HCT116 (cell line): ENCODE measurements at places on chromosomes 16 and 17.

GRCh38 chr17:34530918-34531317 is 48.5 kb upstream of the TMEM132E start:
- H3K36me3 ChIP-seq, result no peaks in the 10 kb centered on the region
- H3K4me3 ChIP-seq, result no peak overlapping the region

GRCh38 chr17:77754956-77755355 is 203.5 kb upstream of the TNRC6C start:
- H3K27ac ChIP-seq, result no peak overlapping the region
- no peaks in the 10 kb centered on the region for H3K36me3 ChIP-seq
- no peak for DNase-seq
- H3K4me3 ChIP-seq, result no peak overlapping the region
- peaks cover 5% of the 10 kb centered on the region; the same call in 1 of the 2 replicates for H3K4me1 ChIP-seq

DNA sequence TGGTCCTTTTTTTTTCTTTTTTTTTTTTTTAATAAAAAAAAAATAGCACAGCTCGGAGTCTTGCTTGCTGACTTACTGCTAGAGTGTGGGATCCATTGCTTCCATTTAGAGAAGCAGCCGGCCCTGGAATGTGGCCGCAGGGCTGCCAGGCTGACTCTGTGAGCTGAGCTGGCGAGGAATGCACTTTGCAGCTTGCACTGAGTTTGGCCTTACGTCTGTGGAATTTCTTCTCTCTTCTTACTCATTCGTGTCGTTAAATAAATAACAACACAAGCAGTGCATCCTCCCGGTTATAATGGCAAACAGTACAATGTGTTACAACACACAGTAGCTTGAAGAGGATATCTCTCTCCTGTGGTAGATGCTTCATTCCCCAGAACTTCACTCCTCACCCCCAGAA is 69.2 kb downstream of the PRKCB start:
- no peaks in the 10 kb centered on the region for H3K4me1 ChIP-seq
- peaks cover 36% of the 10 kb centered on the region for H3K27me3 ChIP-seq
- no peaks in the 10 kb centered on the region for H3K36me3 ChIP-seq
- no peak for DNase-seq
- no peak overlapping the region for H3K27ac ChIP-seq
- H3K4me3 ChIP-seq, result no peak overlapping the region

DNA sequence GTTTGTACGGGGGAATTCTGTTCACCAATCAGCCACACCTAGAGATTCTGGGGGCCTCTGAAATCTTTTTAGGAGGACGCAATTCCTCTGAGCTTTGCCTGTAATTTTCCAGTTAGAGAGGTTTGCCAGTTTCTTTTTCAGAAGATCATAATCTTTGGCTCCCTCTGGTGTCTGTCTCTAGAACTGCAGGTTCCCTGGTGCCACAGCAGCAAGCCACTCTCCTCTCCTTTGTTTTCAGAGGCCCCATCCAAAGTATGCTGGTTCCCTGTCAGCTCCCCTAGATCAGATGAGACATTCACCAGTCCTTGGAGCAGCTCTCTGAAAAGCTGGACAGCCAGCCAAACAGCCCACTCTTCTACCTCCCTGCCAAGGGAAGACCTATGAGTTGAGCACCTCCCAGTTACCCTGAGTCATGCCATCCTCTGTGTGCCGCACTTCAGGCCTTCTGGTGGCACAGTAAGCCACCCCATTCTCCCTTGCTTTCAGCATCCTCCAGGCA is 36.1 kb downstream of the RNF112 start:
- H3K36me3 ChIP-seq, result no peaks in the 10 kb centered on the region
- peak; percentile 62 for DNase-seq
- H3K27me3 ChIP-seq, result no peaks in the 10 kb centered on the region
- H3K27ac ChIP-seq, result no peak overlapping the region

DNA sequence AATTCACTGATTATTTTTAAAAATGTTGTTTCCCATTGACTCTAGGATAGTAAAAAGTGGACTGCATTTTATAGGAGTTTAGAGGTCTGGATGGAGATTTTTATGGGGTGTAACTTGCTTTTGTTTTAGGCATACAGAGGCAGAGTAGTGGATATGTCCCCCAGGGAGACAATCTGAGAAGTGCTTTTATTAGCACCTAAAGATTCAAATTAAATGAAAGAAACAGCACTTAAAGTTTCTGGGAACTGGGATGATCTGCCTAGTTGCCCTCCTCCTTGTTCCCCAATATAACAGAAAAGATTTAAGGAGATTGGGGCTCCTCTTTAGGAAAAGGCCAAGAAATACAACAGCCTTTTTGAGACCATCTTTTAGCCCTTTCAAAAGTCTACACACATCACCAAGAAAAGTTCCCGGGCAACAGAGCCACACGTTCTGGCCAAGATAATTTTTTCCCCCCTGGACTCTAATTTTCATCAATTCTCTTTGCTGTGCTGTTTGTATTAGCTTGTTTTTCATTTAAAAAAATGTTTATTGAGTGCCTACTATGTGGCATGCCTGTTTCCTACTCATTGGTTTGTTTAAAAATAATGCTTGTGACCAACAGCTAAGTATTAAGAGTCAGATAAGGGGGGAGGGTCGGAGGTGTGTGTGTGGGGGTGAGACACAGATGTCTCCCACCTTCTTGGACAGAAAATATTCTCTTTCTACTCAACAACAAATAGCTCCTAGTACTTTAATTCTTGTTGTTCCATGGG is 2.5 kb upstream of the IGF2BP1 start:
- no peak overlapping the region for H3K27ac ChIP-seq
- no peaks in the 10 kb centered on the region; the same call in 1 of the 2 replicates for H3K4me1 ChIP-seq
- H3K36me3 ChIP-seq, result no peaks in the 10 kb centered on the region
- H3K27me3 ChIP-seq, result peaks cover 57% of the 10 kb centered on the region
- DNase-seq, result no peak
